ENCODE measurements at places on chromosomes 6 and 20.
A peak's percentile ranks its signal among the peaks of the same experiment; 100 is the strongest.

DNA sequence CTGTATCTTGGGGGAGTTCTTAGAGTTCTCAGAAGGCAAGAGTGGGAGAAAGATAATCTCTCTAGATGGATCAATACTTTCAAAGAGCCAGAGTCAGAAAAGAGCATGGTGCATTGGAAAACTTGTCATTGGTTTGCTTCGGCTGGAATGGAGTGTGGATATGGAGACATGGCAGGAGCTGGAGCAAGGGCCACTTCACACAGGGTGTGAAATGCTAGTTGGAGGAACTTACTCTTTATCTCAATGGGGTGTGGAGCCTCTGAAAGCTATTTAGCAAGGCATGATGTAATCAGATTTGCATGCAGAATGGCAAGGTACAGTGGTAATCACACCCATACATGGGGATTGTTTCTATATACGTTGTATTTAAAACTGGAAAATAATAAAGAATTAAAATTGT lies 31.5 kb upstream of the PAQR8 start:
- H3K36me3 ChIP-seq = no peaks in the 10 kb centered on the region
- H3K4me3 ChIP-seq = no peak overlapping the region
- no peak for DNase-seq
- no peak overlapping the region for H3K27ac ChIP-seq
- H3K4me1 ChIP-seq = no peaks in the 10 kb centered on the region

GRCh38 chr20:43842126-43843020 lies 72.3 kb upstream of the TOX2 start:
- no peaks in the 10 kb centered on the region for H3K27me3 ChIP-seq
- peak; percentile 48 for DNase-seq
- no peak overlapping the region for H3K27ac ChIP-seq
- H3K36me3 ChIP-seq = no peaks in the 10 kb centered on the region

DNA sequence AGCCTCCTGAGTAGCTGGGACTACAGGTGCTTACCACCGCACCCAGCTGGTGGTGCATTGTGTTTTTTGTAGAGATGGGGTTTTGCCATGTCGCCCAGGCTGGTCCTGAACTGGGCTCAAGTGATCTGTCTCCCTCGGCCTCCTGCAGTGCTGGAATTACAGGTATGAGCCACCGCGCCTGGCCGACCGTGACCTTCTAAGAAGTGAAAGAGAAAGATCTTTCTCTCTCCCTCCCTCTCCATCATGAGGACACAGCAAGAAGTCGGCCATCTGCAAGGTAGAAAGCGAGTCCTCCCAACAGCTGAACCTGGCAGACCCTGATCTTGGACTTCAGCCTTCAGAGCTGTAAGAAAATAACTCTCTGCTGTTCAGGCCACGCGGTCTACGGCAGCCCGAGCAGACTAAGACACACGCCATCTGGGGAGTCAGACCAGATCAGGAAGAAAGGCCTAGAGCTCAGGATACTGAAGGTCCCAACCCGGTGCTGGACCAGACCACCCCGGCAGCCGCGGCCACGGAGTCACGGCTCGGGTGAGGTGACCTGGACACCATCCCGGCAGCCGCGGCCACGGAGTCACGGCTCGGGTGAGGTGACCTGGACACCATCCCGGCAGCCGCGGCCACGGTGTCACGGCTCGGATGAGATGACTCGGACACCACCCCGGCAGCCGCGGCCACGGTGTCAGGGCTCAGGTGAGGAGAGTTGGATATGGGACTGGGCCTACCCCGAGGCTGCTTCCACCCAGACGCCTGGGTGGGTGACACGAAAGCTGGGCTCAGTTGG lies 9.6 kb downstream of the GMEB2 start:
- H3K4me3 ChIP-seq = no peak overlapping the region
- H3K27me3 ChIP-seq = no peaks in the 10 kb centered on the region
- H3K27ac ChIP-seq = no peak overlapping the region
- no peak for DNase-seq
- H3K36me3 ChIP-seq = peaks cover 37% of the 10 kb centered on the region

GRCh38 chr6:4554645-4555044 lies 221.6 kb upstream of the CDYL start:
- H3K4me1 ChIP-seq = no peaks in the 10 kb centered on the region
- H3K4me3 ChIP-seq = no peak overlapping the region
- H3K36me3 ChIP-seq = no peaks in the 10 kb centered on the region
- H3K27ac ChIP-seq = no peak overlapping the region
- DNase-seq = no peak
- no peaks in the 10 kb centered on the region for H3K27me3 ChIP-seq

- no peak overlapping the region for H3K27ac ChIP-seq
- no peaks in the 10 kb centered on the region for H3K36me3 ChIP-seq
- no peak for DNase-seq
- no peak overlapping the region for H3K4me3 ChIP-seq
- peaks cover 10% of the 10 kb centered on the region for H3K4me1 ChIP-seq
Observed at GRCh38 chr6:148349466-148349865, 6.8 kb downstream of the SASH1 start.

GRCh38 chr6:36692220-36692619 lies 5.4 kb upstream of the RAB44 start:
- no peak overlapping the region for H3K27ac ChIP-seq
- no peaks in the 10 kb centered on the region for H3K27me3 ChIP-seq
- DNase-seq = peak; percentile 56
- no peaks in the 10 kb centered on the region for H3K4me1 ChIP-seq

- H3K4me1 ChIP-seq = no peaks in the 10 kb centered on the region
- no peaks in the 10 kb centered on the region for H3K36me3 ChIP-seq
- peak; percentile 51 for DNase-seq
- H3K27me3 ChIP-seq = no peaks in the 10 kb centered on the region
- H3K27ac ChIP-seq = no peak overlapping the region
Observed at GRCh38 chr6:170080169-170080827, 210.6 kb downstream of the DLL1 start.

GRCh38 chr6:34284563-34285447 lies 36.0 kb upstream of the SMIM29 start:
- peaks cover 7% of the 10 kb centered on the region for H3K4me1 ChIP-seq
- H3K36me3 ChIP-seq = no peaks in the 10 kb centered on the region
- peak; percentile 78 for DNase-seq
- peak overlapping the region; percentile 11 for H3K27ac ChIP-seq
- H3K4me3 ChIP-seq = no peak overlapping the region

GRCh38 chr6:89970072-89970471 lies 75.8 kb downstream of the GJA10 start:
- no peaks in the 10 kb centered on the region for H3K36me3 ChIP-seq
- no peaks in the 10 kb centered on the region for H3K27me3 ChIP-seq
- DNase-seq = no peak
- H3K27ac ChIP-seq = no peak overlapping the region

DNA sequence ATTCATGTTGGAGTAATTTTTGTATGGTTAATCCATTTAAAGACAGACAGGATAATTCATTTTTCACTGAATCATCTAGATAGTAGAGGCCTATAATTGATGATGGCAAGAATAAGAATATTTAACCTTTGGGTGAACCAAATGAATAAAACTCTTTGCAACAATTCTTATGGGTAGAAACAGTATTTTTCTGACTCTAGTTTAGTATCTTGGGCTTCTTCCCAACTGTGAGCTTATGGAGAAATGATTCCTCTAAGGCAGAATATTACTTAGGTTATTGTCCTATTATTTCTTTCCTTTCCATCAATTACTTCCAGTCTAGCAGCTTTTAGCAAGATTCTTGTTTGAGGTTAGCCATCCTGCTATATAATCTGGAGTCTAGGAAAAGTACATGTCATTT lies 734.9 kb upstream of the FLRT3 start:
- no peaks in the 10 kb centered on the region for H3K36me3 ChIP-seq
- H3K27ac ChIP-seq = no peak overlapping the region
- DNase-seq = no peak
- H3K4me3 ChIP-seq = no peak overlapping the region
- peaks cover 5% of the 10 kb centered on the region for H3K4me1 ChIP-seq

DNA sequence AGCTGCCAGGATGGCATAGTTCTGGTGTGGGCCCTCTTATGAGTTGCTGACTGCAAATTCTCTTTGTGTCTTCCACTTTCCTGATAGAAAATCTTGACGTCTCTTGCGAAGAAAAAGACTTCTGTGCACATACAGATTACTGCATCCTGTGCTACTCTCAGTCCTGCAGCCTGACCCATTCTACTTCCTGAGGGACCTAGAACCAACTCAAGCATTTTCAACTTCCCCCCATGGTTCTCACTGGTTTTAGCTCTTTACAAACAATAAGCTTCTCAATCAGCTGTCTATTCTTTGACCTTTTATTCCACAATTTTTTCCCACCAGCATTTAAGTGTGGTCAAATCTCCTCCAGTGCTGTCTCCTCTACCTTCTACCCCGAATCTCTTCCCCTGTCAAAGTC lies 13.4 kb upstream of the KLHL32 start:
- no peak overlapping the region for H3K4me3 ChIP-seq
- H3K36me3 ChIP-seq = no peaks in the 10 kb centered on the region
- no peak for DNase-seq
- no peak overlapping the region for H3K27ac ChIP-seq
- no peaks in the 10 kb centered on the region for H3K4me1 ChIP-seq
- peaks cover 8% of the 10 kb centered on the region for H3K27me3 ChIP-seq

- H3K4me1 ChIP-seq = no peaks in the 10 kb centered on the region
- DNase-seq = no peak
- no peaks in the 10 kb centered on the region for H3K36me3 ChIP-seq
- H3K4me3 ChIP-seq = no peak overlapping the region
Observed at GRCh38 chr6:163655217-163656121, 241.0 kb downstream of the QKI start.

DNA sequence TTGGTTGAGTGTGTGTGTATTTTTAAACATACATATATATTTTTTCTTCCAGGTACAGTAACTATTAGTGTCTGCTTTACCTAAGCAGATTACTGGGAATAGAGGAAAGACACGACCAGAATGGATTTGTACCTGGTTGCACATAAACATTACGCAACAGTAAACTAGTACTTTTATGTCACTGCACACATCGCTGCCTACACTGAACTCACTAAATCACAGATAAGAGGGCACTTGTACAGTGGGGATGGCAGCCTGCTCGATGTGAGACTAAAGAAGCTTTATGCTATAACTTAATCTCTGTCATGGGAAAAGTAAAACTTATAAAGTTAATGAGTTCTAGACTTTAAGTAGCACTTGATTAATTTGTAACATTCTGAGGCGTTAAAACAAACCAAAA lies 89.5 kb upstream of the SIM1 start:
- no peaks in the 10 kb centered on the region for H3K27me3 ChIP-seq
- no peak for DNase-seq
- no peaks in the 10 kb centered on the region for H3K4me1 ChIP-seq

DNA sequence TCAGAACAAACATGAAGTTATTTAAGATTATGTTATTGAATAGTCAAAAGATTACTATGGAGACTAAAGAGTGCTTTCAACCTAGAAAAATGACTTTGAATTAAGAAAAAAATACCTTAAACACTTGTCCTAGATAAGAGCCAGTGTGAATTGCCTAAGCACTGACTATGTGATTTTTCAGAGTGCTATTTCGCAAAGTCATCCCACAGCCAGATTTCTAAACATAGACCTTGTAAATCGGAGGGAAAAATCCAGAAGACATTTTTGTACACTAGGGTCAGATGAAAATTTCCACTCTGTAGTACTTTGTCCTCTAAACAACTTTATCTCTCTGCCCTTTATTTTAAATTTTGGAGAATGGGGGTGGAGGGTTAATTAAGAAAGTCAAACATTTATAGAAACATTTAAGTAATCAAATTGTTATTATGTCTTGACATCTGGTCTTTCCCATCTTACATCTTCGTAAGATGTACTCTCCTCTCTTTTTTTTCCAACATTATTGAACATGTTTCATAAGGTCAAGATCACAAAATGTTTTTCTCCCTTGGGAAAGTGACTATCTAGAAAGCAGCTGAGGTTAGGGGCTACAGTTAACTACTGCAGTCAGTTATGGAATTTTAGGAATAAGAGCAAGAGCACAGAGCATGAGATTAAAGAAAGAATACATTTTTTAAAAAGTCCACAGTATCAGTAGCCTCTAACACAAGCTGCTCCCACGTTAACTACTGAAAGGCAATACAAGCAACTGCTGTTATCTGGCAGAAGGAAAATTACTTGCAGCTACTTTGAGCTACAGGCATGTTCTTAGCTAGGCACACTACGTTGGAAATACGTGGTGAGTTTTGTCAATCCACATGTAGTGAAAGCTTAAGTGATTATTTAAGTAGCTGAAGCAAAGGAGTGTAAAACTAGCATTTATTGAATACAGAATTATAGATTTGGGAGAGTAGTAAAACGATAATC lies 648.5 kb downstream of the HTR1B start:
- no peaks in the 10 kb centered on the region for H3K4me1 ChIP-seq
- no peak overlapping the region for H3K4me3 ChIP-seq
- H3K27me3 ChIP-seq = no peaks in the 10 kb centered on the region
- no peak overlapping the region for H3K27ac ChIP-seq

- no peaks in the 10 kb centered on the region for H3K4me1 ChIP-seq
- H3K27me3 ChIP-seq = no peaks in the 10 kb centered on the region
- no peak overlapping the region for H3K4me3 ChIP-seq
- no peak for DNase-seq
Observed at GRCh38 chr6:104252276-104252675, 607.4 kb downstream of the HACE1 start.

- peaks cover 3% of the 10 kb centered on the region for H3K27me3 ChIP-seq
- no peaks in the 10 kb centered on the region for H3K36me3 ChIP-seq
- no peaks in the 10 kb centered on the region for H3K4me1 ChIP-seq
- H3K4me3 ChIP-seq = no peak overlapping the region
- no peak overlapping the region for H3K27ac ChIP-seq
Observed at GRCh38 chr20:44662261-44662660, 10.8 kb upstream of the ADA start.

DNA sequence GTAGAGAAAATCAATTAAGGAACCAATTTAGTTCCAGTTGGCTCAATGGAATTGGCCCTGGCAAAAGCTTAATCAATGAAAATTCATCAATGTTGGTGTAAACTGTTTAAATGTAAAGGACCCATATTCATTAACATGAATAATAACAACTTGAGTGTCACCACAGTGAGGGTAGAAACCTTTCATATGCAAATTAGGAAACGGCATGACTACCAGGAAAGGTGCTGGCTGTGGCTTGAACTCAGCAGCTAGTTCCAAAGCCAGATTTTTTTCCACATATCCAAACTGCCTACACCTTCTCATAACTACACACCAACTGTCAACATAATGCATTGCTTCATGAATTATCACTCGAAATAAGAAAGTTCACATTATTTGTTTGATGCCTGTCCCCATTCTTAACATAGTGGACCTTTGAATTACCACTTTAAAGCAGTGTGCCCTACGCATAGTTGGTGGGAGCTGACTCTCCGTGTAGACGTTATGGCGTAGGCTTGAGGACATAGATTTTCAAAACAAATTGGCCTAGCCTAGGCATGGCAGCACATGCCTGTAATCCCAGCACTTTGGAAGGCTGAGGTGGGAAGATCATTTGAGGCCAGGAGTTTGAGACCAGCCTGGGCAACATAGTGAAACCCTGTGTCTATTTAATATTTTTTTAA lies 19.7 kb downstream of the PBOV1 start:
- H3K36me3 ChIP-seq = no peaks in the 10 kb centered on the region
- no peaks in the 10 kb centered on the region for H3K4me1 ChIP-seq
- H3K27ac ChIP-seq = no peak overlapping the region

All from sigmoid colon (tissue), 7 donors.